ENCODE measurements at places on chromosomes 2 and 18. TPM values are rescaled to one million over a fixed set of nuclear protein-coding genes. Genes with fewer than 3 reads are reported as not detected.

- H3K36me3 ChIP-seq: no peaks in the 10 kb centered on the region
- DNase-seq: no peak
- H3K4me1 ChIP-seq: peaks cover 2% of the 10 kb centered on the region
- no peak overlapping the region for H3K27ac ChIP-seq
These were observed 9.8 kb upstream of the GPC1 start for GRCh38 chr2:240425697-240426096.

- no peak for DNase-seq
- H3K27ac ChIP-seq: no peak overlapping the region
- H3K4me3 ChIP-seq: no peak overlapping the region
- H3K4me1 ChIP-seq: no peaks in the 10 kb centered on the region
- H3K36me3 ChIP-seq: no peaks in the 10 kb centered on the region
- no peaks in the 10 kb centered on the region for H3K27me3 ChIP-seq
These were observed 166.2 kb upstream of the VRK2 start for GRCh38 chr2:57880446-57880845.

DNA sequence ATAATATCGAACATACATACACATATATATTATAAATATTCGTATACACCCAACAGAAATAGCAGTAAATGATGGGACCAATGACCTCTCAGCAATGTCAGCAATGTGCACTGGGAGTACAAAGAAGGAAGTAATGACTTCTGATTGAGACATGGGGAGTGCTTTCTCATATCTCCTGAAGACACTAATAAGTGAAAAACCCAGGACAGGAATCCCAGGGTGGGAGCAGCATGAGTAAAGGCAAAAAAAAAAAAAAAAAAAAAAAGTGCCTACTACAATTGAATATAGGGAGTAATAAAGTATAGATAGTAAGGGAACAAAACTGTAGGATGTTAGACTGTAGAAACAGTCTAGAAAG lies 491.3 kb downstream of the IRS1 start:
- H3K27me3 ChIP-seq: no peaks in the 10 kb centered on the region
- H3K4me3 ChIP-seq: no peak overlapping the region
- no peak for DNase-seq
- H3K36me3 ChIP-seq: no peaks in the 10 kb centered on the region
- peaks cover 5% of the 10 kb centered on the region for H3K4me1 ChIP-seq
- no peak overlapping the region for H3K27ac ChIP-seq

GRCh38 chr2:70081221-70081620 lies 6.1 kb upstream of the PCBP1 start:
- no peak for DNase-seq
- H3K27me3 ChIP-seq: no peaks in the 10 kb centered on the region
- peaks cover 6% of the 10 kb centered on the region for H3K4me1 ChIP-seq
- H3K36me3 ChIP-seq: peaks cover 25% of the 10 kb centered on the region
- H3K27ac ChIP-seq: no peak overlapping the region

DNA sequence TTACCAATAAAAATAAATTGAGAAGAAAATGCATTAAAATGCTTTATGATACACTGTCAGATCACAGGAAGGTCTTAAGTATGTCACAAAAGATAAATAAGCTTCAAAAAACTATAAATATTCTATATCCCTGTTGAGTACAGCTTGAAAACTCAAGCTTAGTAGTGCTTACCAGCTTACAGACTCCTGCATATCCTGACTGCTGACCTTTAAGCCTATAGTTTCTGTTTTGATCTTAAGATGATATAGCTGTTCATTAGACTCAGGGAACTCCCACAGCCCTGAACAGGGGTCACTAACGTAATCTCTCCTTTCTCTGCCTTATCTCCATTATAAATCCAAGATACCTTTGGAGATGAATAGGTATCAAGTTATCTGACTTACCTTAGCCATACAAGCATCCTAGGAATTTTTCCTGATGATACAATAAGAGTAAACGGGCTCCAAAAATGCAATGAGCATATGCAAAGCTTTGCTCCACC lies 93.7 kb upstream of the RBBP8 start:
- H3K27me3 ChIP-seq: no peaks in the 10 kb centered on the region
- DNase-seq: no peak
- peaks cover 21% of the 10 kb centered on the region for H3K4me1 ChIP-seq

Gene PDE1A
- polyA plus RNA-seq: 0.26 TPM

- H3K27me3 ChIP-seq: no peaks in the 10 kb centered on the region
- H3K4me1 ChIP-seq: peaks cover 8% of the 10 kb centered on the region
- H3K36me3 ChIP-seq: no peaks in the 10 kb centered on the region
- H3K27ac ChIP-seq: no peak overlapping the region
These were observed 48.7 kb downstream of the LYPD1 start for GRCh38 chr2:132621131-132621875.

Gene REEP1
- 0.03 TPM for polyA plus RNA-seq

Gene OSR1
- 48.0 TPM for polyA plus RNA-seq

DNA sequence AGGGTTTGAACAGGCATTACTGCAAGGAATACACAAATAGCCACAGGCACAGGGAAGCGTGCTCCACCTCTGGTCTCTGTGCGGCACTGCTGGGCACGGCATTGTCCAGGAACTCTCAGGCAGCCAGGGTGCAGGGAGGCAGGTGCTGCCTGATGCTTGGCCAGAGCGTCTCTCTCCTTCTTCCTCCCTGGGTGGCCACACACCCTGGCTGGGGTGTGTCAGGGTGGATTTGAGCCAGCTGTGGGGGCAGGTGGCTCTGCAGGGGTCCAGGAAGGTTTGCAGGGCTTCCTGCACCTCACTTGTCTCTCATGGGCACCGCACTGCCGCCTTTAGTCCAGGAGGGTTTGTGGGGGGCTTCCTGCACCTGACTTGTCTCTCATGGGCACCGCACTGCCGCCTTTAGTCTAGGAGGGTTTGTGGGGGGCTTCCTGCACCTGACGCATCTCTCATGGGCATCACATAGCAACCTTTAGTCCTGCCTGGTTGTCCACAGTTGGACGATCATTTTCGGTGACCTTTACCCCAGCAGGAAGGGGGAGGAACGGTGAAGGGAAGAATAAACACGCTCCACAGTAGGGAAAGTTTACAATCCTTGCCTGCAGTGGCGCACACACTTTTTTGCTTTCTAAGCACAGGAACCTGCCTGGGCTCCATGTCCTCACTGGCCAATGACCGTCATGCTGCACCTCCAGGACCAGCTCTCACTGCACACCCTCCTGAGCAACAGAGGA lies 332.9 kb downstream of the EIPR1 start:
- no peaks in the 10 kb centered on the region for H3K4me1 ChIP-seq
- H3K36me3 ChIP-seq: no peaks in the 10 kb centered on the region
- H3K27me3 ChIP-seq: no peaks in the 10 kb centered on the region

Gene RFX8
- 3.4 TPM for polyA plus RNA-seq

Gene SLC1A4
- 6.8 TPM for polyA plus RNA-seq

Gene PSTPIP2
- 10.2 TPM for polyA plus RNA-seq

DNA sequence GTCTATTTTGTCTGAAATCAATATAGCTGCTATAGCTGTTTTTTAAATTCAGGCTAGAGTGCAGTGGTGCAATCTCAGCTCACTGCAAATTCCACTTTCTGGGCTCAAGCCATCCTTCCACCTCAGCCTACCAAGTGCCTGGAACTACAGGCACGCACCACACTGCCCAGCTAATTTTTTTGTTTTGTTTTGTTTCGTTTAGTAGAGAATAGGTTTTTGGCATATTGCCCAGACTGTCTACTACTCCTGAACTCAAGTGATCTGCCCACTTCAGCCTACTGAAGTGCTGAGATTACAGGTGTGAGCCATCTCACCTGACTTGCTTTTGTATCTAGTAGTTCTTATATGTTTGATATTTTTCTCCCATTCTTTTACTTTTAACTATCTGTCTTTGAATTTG lies 259.7 kb downstream of the CDH19 start:
- no peaks in the 10 kb centered on the region for H3K4me1 ChIP-seq
- H3K4me3 ChIP-seq: no peak overlapping the region
- H3K27me3 ChIP-seq: no peaks in the 10 kb centered on the region

GRCh38 chr18:79982736-79983135 lies 5.6 kb downstream of the TXNL4A start:
- DNase-seq: peak; percentile 55
- no peak overlapping the region for H3K27ac ChIP-seq
- H3K4me3 ChIP-seq: no peak overlapping the region
- peaks cover 16% of the 10 kb centered on the region for H3K4me1 ChIP-seq
- peaks cover 18% of the 10 kb centered on the region for H3K36me3 ChIP-seq

- H3K36me3 ChIP-seq: no peaks in the 10 kb centered on the region
- H3K27ac ChIP-seq: no peak overlapping the region
- no peak for DNase-seq
- H3K4me1 ChIP-seq: no peaks in the 10 kb centered on the region
- H3K27me3 ChIP-seq: no peaks in the 10 kb centered on the region
These were observed 820.7 kb upstream of the HS6ST1 start for GRCh38 chr2:129139380-129139779.

- no peaks in the 10 kb centered on the region for H3K27me3 ChIP-seq
- no peak overlapping the region for H3K4me3 ChIP-seq
- H3K36me3 ChIP-seq: no peaks in the 10 kb centered on the region
- no peak overlapping the region for H3K27ac ChIP-seq
These were observed 21.3 kb upstream of the SPP2 start for GRCh38 chr2:234029150-234029733.

- H3K36me3 ChIP-seq: peaks cover 5% of the 10 kb centered on the region
- H3K4me3 ChIP-seq: no peak overlapping the region
- peaks cover 9% of the 10 kb centered on the region for H3K4me1 ChIP-seq
- DNase-seq: peak; percentile 33
- H3K27me3 ChIP-seq: no peaks in the 10 kb centered on the region
These were observed 24.9 kb downstream of the HADHB start for GRCh38 chr2:26269571-26270158.

DNA sequence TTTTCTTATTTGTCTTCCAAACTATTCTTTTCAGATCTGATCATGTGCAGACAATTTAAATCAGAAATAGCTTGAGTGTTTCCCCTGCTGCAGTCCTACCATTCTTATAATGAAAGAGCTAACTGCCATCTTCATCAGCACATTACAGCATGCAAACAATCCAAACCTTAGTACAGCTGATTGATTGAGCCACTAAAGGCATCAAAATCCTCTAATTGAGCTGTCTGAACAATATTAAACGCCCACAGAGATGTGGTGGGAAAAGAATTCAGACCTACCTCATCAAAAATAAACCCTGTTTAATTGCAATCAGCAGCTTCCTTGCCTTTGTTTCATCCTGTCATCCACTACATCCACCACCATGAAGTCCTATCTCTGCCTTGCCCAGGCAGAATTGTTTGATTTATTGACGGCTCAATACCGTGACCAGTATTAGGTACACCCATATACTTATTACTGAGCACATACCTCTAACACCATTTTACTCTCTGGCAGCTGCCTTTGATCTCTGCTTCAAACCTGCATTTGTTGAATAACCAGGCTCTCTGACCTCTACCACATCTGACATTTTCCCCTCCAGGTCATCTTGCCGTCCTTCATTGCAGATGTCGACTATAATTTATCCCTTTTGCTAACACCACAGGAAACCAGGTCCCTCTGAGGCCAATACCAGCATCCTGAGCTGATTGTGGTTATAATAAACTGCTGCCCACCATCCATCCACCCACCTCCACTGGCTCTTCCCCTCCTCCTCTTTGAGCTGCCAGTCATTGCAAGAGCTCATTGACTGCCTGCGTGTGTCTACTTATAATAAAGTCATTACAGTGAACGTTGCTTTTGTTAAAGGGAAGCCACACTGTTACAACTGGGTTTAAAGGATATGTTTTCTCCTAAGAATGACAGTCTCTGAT lies 78.5 kb downstream of the RBM43 start:
- no peak overlapping the region for H3K27ac ChIP-seq
- no peaks in the 10 kb centered on the region for H3K4me1 ChIP-seq
- H3K4me3 ChIP-seq: no peak overlapping the region
- no peak for DNase-seq
- peaks cover 2% of the 10 kb centered on the region for H3K27me3 ChIP-seq
